Endothelial cell of umbilical vein (primary cell): ENCODE measurements at places on chromosomes 1 and 21. TPM values are rescaled to one million over a fixed set of nuclear protein-coding genes. Genes with fewer than 3 reads are reported as not detected.

- H3K4me3 ChIP-seq, result no peak overlapping the region
- no peaks in the 10 kb centered on the region for H3K4me1 ChIP-seq
- no peak for DNase-seq
- H3K27me3 ChIP-seq, result peaks cover 6% of the 10 kb centered on the region
- no peak overlapping the region for H3K27ac ChIP-seq
Observed at GRCh38 chr1:109247401-109248365, 1.7 kb upstream of the CELSR2 start.

Gene MYCBP
- 13.1 and 23.1 TPM in 2 replicates for total RNA-seq

- no peak for DNase-seq
- no peaks in the 10 kb centered on the region for H3K27me3 ChIP-seq
- H3K27ac ChIP-seq, result no peak overlapping the region
- no peaks in the 10 kb centered on the region for H3K36me3 ChIP-seq
- no peaks in the 10 kb centered on the region for H3K4me1 ChIP-seq
Observed at GRCh38 chr1:91549041-91549735, 48.5 kb downstream of the CDC7 start.

Gene SH3BGR
- total RNA-seq, result 0.42 and 1.1 TPM in 2 replicates

Gene TTLL10
- not detected in 2 replicates for total RNA-seq

Gene ERICH3
- total RNA-seq, result not detected in 2 replicates

Gene HSD11B1
- total RNA-seq, result not detected in 2 replicates

- no peak overlapping the region for H3K4me3 ChIP-seq
- H3K4me1 ChIP-seq, result no peaks in the 10 kb centered on the region
- DNase-seq, result no peak
- H3K36me3 ChIP-seq, result peaks cover 22% of the 10 kb centered on the region
- H3K27me3 ChIP-seq, result no peaks in the 10 kb centered on the region
Observed at GRCh38 chr1:40768146-40768990, 15.2 kb upstream of the KCNQ4 start.

- no peaks in the 10 kb centered on the region for H3K36me3 ChIP-seq
- H3K4me1 ChIP-seq, result no peaks in the 10 kb centered on the region
- DNase-seq, result no peak
- peaks cover 4% of the 10 kb centered on the region for H3K27me3 ChIP-seq
- H3K4me3 ChIP-seq, result no peak overlapping the region
Observed at GRCh38 chr1:173580658-173581057, 22.2 kb downstream of the SLC9C2 start.

GRCh38 chr1:53634571-53634979, 104.4 kb downstream of the GLIS1 start:
- H3K36me3 ChIP-seq, result no peaks in the 10 kb centered on the region
- H3K4me3 ChIP-seq, result no peak overlapping the region
- H3K27ac ChIP-seq, result no peak overlapping the region
- no peak for DNase-seq
- H3K27me3 ChIP-seq, result peaks cover 8% of the 10 kb centered on the region

DNA sequence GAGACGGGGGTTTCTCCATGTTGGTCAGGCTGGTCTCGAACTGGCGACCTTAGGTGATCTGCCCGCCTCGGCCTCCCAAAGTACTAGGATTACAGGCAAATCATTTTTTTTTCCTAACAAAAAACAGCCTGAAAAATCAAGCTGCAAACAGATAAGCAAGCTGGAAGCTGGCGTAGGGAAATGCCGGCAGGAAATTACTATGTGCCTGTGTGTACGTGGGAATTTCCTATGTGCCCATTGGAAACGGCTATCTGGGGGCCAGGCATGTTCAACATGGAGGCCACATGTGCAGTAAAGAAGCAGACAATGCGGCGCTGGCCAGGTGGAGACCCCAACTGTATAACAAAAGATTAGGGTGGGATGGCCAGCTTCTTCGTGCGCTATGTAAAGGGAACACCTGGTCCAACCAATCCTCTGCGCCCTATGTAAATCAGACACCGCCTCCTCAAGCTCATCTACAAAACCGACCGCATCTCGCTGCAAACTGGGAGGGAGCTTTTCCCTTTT, 9.1 kb upstream of the AADACL4 start:
- H3K4me1 ChIP-seq, result peaks cover 12% of the 10 kb centered on the region
- no peaks in the 10 kb centered on the region for H3K36me3 ChIP-seq
- peak overlapping the region; percentile 26 for H3K27ac ChIP-seq
- H3K4me3 ChIP-seq, result no peak overlapping the region
- H3K27me3 ChIP-seq, result no peaks in the 10 kb centered on the region
- DNase-seq, result peak; percentile 75

DNA sequence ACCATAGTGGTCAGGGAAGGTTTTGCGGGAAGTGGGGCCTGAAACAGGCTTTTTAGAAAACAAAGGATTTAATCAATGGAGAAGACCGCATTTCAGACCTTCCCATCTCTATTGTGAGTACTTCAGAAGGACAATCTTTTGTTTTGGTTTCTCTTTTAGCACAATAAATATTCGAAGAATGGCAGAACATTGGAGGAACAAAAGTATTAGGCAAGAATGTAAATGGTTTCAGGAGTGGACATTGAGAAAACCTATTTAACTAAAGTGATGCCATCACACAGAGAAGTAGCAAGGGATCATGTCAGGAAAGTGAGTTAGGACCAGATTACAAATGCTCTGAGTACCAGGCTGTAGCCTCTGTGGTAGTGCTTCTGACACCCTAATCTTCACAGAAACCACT, 26.8 kb upstream of the UBE2U start:
- no peaks in the 10 kb centered on the region for H3K27me3 ChIP-seq
- no peak for DNase-seq
- no peaks in the 10 kb centered on the region for H3K36me3 ChIP-seq
- no peak overlapping the region for H3K27ac ChIP-seq
- H3K4me1 ChIP-seq, result peaks cover 11% of the 10 kb centered on the region
- no peak overlapping the region for H3K4me3 ChIP-seq

Gene EXO1
- 19.8 and 23.5 TPM in 2 replicates for total RNA-seq
